Suppressor macrophage treated with lipopolysaccharide for 4 hours (primary cell): ENCODE measurements at places on chromosomes 2 and 18.

- peak; percentile 1 for DNase-seq
Measured at GRCh38 chr2:180359522-180360282, 352.6 kb upstream of the CWC22 start.

GRCh38 chr2:118431586-118431985 lies 343.3 kb downstream of the INSIG2 start:
- DNase-seq: no peak

DNA sequence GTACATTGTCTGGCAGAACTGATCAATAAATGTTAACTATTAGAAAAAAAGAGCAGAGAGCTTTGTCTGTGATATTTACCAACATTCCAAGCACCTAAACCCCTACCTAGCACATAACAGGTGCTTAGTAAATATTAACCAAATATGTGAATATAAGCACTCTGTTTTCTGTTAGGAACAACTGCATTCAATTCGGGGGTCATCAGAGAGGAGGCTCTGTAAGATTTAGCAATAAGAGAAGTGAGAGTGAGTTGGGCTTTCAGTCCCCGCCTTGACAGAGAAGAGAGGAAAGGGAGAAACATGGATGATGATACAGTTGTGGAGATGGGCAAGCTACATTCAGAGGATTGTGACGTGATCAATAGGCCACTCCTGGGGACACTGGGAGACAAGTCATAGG lies 47.7 kb downstream of the MYOM1 start:
- DNase-seq: peak; percentile 69

DNA sequence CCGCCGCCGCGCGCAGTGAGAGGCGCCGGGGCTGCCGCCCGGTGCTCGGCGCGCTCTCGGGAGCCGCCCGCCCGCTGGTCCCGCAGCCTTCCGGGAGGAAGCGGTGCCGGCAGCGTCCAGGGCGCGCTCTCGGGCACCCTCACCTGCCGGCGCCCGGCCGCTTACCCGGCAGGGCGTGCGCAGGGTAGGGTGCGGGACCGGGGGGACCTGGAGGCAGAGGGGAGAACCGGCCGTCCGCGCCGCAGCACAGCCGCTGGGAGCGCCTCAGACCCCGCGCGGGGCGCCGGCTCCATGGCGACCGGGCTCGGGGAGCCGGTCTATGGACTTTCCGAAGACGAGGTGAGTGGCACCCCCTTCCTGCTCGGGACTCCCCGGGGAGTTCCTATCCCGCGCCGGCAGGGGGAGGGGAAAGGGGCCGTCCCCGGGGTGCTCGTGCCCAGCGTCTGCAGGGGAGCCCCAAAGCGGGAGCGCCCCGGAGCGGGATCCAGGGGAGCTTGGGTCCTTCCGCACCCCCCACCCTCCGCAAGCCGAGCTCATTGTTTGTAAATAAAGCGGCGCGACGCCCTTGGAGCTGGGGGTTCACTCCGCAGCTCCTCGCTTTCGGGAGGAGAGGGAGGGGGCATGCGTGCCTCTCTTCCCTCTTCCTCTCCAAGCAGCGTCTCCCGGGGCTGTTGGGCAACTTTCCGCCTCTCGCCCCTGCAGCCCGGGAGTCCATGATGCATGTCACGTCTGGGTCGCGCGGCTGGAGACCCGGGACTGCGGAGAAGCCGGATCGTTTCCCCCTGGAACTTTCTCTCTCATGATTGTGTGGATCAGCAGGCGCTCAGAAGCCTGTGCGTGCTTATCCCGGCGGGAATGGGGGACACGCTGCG lies 580 bp downstream of the NEDD4L start:
- DNase-seq: peak; percentile 76

DNA sequence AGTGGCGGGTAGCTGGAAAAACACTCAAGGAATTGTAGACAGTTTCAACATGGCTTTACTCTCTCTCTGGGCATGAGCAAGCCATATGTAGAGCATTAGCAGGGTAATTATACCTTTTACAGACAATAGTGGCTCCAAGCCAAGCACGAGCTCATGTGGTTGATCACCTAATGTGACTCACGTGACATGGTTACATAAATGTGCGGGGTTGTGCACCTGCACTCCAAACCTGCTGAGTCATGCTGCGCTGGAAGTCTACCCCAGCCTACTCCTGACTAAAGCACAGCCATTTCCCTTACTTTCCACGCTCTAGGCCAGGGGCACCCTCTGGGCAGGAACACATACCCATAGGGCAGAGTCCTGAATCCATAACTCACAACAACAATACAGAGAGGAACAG lies 232.8 kb downstream of the MBD5 start:
- no peak for DNase-seq

- DNase-seq: no peak
Measured at GRCh38 chr2:1488181-1488671, 75.0 kb downstream of the TPO start.

GRCh38 chr18:62716619-62717168 lies 1.4 kb downstream of the PHLPP1 start:
- peak; percentile 43 for DNase-seq

DNA sequence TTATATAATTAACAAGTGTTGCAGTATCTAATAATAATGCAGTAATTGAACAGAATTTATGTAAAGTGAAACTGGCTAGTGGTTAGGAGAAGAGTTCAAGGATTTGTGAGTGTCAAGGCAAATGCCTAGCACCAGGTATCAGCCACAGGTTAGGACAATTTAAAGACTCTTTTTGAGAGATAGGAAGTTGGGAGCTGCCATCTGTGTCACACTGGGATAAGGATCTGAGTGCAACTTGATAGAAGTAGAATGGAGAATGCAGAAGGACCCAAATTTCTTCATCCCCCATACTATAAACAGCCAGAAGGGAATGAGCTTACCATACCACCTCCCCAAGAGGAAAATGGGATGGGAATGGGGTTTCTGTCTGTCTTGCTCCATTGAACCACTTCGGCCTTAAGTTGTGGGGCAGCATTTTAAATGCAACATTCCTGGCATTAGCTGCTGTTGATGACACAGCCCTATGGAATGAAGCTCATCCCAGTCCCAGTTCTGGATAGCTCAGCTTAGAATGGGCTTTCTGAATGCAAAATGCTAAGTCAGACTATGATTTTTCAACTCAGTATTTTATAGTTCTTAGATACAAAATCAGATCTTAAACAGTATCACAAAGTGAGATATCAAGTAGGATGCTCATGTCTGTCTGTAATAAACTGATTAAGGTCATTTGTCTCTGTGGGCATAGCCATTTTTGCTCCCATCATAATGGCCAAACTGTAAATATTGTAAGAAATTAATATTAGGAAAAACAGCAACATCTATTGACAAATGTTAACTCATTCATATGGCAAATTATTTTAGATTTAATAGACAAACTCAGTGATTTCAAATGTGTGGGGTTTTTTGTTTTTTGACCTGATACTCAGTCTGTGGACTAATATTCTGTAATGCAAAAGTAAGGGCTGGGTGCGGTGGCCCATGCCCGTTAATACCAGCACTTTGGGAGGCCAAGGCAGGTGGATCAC lies 44.0 kb downstream of the GPR155 start:
- DNase-seq: no peak

DNA sequence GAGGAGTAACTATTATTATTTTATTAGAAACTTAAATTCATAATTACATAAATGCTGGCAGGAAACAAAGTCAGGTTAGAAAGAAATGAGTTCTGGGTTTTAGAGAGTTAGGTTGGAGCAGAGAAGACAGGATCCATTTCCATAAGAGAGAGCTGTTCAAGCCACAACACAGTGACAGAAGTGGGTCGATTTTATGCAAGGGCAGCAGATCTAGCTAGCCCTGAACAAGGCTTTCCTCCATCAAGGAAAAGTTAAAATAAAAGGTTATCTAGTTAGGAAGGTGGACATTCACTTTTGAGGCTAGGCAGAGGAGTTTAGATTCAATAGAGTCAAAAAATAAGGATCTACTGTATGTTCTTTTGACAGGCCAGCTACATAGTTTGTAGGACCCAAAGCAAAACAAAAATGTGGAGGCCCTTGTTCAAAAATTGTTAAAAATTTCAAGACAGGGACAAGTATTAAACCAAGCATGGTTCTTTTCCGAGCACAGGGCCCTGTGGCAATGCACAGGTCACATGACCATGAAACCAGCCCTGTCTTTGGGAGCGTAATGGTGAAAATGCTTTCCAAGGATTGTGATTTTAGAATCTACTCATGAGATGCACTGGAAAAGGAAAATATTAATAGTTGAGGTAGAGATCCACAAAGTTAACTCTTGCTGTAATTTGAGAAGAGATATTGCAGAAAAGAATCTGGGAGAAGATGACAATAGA lies 91.2 kb upstream of the CREB1 start:
- no peak for DNase-seq

- peak; percentile 26 for DNase-seq
Measured at GRCh38 chr2:79511320-79511951, 1.4 kb upstream of the CTNNA2 start.

- no peak for DNase-seq
Measured at GRCh38 chr2:183665425-183665824, 541.2 kb downstream of the NUP35 start.

- no peak for DNase-seq
Measured at GRCh38 chr2:54909001-54909400, 141.2 kb downstream of the RTN4 start.

GRCh38 chr2:203407496-203407895 lies 79.3 kb downstream of the ABI2 start:
- DNase-seq: no peak

DNA sequence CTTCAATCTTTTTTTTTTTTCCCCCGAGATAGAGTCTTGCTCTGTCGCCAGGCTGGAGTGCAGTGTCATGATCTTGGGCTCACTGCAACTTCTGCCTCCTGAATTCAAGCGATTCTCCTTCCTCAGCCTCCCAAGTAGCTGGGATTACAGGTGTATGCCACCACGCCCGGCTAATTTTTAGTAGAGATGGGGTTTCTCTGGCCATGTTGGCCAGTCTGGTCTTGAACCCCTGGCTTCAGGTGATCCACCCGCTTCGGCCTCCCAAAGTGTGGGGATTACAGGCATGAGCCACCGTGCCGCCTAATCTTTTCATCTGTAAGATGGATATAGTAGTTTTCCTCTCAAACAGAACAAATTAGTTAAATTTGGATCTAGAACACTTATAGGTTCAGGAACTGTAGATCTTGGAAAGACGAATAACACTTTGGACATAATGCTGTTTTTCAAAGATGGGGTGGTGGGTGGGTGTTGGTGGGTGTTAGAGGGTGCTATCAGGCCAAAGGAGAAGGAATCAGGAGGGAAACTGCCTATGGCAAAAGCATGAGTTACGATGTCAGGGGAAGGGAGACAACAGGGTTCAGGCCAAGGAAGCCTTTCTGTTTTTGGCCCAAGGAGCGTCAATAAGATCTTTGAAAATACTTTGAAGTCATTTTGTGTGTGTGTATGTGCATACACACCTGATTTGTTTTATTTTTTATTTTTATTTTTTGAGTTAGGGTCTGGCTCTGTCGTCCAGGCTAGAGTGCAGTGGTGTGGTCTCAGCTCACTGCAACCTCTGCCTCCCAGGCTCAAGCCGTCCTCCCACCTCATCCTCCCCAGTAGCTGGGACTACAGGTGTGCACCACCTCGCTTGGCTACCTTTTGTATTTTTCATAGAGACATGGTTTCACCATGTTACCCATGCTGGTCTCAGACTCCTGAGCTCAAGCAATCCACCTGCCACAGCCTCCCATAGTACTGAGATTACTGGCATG lies 6.8 kb downstream of the RPL37A start:
- DNase-seq: no peak

DNA sequence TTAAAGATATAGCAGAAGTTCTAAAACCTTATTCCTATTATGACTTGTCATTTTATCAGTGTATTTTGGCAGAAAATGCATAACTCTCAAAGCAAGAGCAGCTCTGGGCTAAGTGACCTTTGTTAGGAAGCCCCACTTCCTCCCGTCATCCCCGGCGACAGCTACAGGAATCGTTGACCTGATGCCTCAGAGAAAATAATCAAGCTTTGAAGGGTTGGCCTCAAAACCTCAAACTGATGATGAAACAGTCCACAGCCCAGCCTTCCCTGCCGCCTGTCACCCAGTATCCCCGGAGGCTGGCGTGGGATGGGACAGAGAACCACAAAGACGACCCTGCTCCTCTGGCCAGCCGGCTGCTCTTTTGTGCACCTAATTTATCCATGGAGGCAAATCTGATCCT lies 65.3 kb downstream of the KCNF1 start:
- peak; percentile 35 for DNase-seq

GRCh38 chr18:3193331-3193730 lies 26.4 kb downstream of the MYOM1 start:
- DNase-seq: peak; percentile 58

GRCh38 chr2:197204519-197205250 lies 105.9 kb downstream of the ANKRD44 start:
- no peak for DNase-seq

- DNase-seq: no peak
Measured at GRCh38 chr2:228628682-228629081, 447.2 kb upstream of the SPHKAP start.

DNA sequence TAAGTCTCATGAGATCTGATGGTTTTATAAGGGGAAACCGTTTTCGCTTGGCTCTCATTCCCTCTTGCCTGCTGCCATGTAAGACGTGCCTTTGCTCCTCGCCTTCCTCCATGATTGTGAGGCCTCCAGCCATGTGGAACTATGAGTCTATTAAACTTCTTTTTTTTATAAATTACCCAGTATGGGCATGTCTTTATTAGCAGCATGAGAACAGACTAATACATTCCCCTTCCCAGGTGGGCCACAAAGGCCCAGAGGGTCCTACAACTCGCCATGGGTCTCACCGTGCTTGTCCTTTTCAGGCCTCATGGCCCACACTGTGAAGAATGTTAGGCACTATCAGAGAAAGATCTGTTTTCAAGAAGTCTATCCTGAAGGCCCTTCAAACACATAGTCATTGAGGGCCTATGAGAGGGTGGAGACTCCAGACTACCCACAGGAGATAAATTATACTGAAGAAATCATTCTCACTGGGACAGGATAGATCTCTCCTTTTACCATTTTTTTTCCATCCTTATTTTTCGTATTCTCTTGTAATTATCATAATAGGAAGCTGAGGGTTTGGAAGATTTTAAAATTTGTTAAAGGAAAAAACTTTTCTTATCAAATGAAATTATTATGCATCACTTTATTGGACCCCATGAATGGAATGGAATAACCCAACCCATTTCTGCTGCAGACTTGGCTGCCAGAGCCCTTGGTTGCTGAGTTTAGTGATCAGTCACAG lies 91.0 kb upstream of the MSH2 start:
- no peak for DNase-seq

DNA sequence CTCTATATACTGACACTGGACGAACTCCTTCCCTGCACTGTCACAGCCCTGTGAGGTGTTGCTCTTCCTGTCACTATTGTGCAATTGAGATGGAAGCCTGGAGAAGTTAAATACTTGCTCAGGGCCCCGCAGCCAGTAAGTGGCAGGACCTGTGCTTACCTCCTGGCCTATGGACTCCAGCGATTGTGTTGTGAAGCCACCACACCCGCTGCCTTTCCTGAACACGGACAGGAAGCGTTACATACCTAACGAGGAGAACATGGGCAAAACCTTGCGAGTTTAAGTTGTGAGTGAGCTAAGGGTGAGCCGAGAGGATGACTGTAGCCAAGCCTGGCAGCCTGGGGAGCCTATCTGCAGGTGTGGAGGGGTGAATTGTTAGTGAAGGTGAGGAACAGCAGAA lies 26.1 kb downstream of the RAB31 start:
- DNase-seq: no peak
